ENCODE measurements at places on chromosomes 7 and 10.

- peaks cover 18% of the 10 kb centered on the region for H3K27me3 ChIP-seq
- no peaks in the 10 kb centered on the region for H3K4me1 ChIP-seq
- peaks cover 1% of the 10 kb centered on the region for H3K36me3 ChIP-seq
- no peak overlapping the region for H3K27ac ChIP-seq
- no peak for DNase-seq
- H3K4me3 ChIP-seq = no peak overlapping the region
Observed at GRCh38 chr10:91624633-91625032, 8.2 kb downstream of the PPP1R3C start.

DNA sequence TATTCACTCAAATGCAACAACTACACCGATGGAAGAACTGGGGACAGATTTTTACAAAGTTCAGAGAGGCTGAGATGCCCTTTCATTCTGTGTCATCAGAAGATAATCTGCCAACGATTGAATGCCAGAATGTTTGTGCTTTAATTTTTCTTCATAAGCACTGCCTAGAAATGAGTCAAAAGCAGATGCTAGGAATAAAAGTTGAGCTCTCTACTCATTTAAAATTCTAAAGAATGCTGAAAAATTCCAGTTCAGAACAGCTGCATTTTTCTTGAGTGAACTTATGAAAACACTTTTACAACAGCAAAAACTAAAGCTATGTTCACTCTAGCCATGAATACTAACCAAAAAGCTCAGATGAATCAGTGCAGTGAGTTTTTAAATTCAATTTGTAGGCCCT, 22.3 kb upstream of the FAM133B start:
- DNase-seq = no peak
- H3K4me1 ChIP-seq = no peaks in the 10 kb centered on the region
- H3K27me3 ChIP-seq = no peaks in the 10 kb centered on the region
- H3K36me3 ChIP-seq = peaks cover 19% of the 10 kb centered on the region

- peaks cover 52% of the 10 kb centered on the region for H3K4me1 ChIP-seq
- peaks cover 2% of the 10 kb centered on the region for H3K27me3 ChIP-seq
- H3K27ac ChIP-seq = peak overlapping the region; percentile 83
- peaks cover 12% of the 10 kb centered on the region for H3K36me3 ChIP-seq
- H3K4me3 ChIP-seq = peak overlapping the region; percentile 82
- DNase-seq = no peak
Observed at GRCh38 chr10:13347043-13347499, 1.0 kb downstream of the SEPHS1 start.

DNA sequence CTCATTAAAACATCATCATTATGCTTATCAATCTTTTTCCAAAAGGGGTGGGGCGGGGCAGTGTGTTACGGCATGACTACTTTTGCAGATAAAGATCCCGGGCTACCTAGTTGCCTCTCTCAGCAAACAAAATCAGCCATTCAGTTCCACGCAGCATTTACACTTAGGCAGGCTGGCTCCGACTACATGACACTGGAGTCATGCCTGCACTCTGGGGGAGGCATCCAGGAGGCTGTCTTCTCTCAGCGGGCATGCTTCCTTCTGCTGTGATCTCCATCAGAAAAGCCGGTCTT, 193.9 kb upstream of the TCF7L2 start:
- H3K27me3 ChIP-seq = no peaks in the 10 kb centered on the region
- H3K4me1 ChIP-seq = no peaks in the 10 kb centered on the region

GRCh38 chr10:80275756-80276155, 13.7 kb downstream of the MAT1A start:
- no peak for DNase-seq
- no peaks in the 10 kb centered on the region for H3K36me3 ChIP-seq
- peaks cover 8% of the 10 kb centered on the region for H3K27me3 ChIP-seq
- no peak overlapping the region for H3K27ac ChIP-seq

- no peaks in the 10 kb centered on the region for H3K27me3 ChIP-seq
- H3K27ac ChIP-seq = no peak overlapping the region
- peaks cover 18% of the 10 kb centered on the region for H3K4me1 ChIP-seq
- no peak for DNase-seq
Observed at GRCh38 chr10:102763037-102763607, 19.4 kb downstream of the WBP1L start.

- peaks cover 12% of the 10 kb centered on the region for H3K36me3 ChIP-seq
- DNase-seq = no peak
- H3K4me1 ChIP-seq = no peaks in the 10 kb centered on the region
- no peak overlapping the region for H3K27ac ChIP-seq
- no peak overlapping the region for H3K4me3 ChIP-seq
- no peaks in the 10 kb centered on the region for H3K27me3 ChIP-seq
Observed at GRCh38 chr10:32582946-32583345, 137.0 kb downstream of the CCDC7 start.

DNA sequence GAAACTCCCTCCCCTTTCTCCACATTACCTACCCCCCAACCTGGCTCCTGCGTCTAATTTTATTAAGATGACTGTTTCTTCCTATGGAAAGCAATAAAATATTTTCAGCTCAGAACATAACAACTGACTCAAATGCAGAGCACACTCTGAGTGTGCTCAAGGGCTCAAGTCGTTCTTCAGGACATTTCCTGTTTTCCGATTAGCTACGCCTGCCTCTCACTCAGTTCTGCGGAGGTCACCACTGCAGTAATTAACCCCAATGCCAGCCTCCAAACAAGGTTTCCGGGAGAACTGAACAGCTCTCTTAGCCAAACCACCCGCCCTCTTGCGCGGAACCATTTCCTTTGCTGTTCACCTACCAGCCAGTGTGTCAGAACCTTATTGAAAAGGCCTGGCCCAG, 19.3 kb downstream of the MYOF start:
- DNase-seq = no peak
- H3K27ac ChIP-seq = no peak overlapping the region
- H3K27me3 ChIP-seq = no peaks in the 10 kb centered on the region

DNA sequence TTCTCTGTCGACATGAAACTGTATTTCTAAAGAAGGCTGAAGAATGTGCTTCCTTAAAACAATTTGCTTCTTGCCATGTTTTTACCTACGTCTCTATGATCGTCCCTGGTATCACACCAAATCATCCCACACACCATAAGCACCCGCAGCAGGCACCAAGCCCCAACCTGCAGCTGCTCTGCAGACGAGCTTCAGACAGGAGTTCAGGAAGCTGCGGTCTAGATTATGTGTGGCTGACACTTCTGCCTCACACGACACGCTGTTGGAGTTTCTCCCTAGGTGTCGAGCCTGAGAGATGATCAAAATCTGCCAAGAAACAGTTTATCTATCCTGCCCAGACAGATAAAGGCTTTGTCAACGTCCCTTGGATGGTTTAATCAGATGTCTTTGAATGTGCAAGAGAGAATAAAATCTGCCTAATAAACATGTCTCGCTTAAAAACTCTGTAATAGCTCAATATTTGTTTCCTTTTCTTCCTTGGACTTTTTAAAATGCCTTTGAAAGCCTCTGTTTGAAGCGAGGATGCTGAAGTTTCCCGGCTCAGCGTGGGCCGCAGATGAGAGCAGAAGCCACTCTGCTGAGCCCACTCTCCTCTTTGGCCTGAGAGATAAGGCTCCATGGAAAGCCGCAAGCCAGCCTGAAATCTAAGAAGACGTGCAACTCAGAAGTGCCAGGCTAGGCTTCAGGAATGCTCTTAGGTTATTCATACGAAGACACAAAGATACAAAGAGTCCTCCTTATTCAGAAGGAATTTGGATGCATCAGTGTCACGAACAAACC, 158.3 kb upstream of the PFKP start:
- no peaks in the 10 kb centered on the region for H3K4me1 ChIP-seq
- DNase-seq = no peak
- no peaks in the 10 kb centered on the region for H3K36me3 ChIP-seq
- peaks cover 8% of the 10 kb centered on the region for H3K27me3 ChIP-seq
- no peak overlapping the region for H3K27ac ChIP-seq

GRCh38 chr7:151109094-151110048, 23.1 kb downstream of the AGAP3 start:
- DNase-seq = no peak
- no peaks in the 10 kb centered on the region for H3K36me3 ChIP-seq
- no peaks in the 10 kb centered on the region for H3K4me1 ChIP-seq
- H3K4me3 ChIP-seq = no peak overlapping the region
- peaks cover 22% of the 10 kb centered on the region for H3K27me3 ChIP-seq

DNA sequence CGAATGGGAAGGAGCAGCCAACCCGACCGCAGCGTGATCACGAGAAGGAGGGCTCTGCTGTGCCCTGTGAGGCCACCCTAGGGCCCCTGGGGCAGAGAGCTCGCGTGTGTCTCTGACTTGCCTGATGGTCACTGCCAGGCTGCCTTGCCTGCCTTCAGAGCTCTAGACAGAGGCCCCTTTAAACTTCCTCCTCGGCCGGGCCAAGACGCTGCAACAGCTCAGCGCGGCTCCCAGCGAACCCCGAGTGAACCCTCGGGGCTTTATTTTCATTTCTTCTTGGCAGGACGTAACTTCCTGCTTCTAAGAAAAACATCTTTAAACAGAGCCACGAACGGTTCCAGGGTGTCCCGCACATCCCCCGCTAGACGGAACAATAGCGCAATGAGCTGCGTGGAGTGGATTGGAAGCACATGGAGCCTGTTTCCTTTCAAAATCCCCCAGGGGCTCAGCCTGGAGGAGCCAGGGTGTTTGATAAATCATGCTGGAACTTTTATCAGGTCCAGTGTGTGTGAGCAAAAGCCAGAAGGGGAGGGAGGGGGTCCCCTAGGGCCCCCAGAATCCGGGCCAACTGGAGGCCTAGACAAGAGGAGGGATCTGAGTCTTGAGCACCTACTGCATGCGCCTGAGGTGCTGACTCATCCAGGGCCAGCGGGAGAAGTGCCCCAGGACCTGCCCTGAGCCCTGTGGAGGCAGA, 134.1 kb upstream of the GDF10 start:
- peaks cover 11% of the 10 kb centered on the region for H3K27me3 ChIP-seq
- peak overlapping the region; percentile 53 for H3K27ac ChIP-seq
- peak overlapping the region; percentile 85 for H3K4me3 ChIP-seq
- H3K4me1 ChIP-seq = peaks cover 18% of the 10 kb centered on the region
- DNase-seq = peak; percentile 27
- H3K36me3 ChIP-seq = no peaks in the 10 kb centered on the region

DNA sequence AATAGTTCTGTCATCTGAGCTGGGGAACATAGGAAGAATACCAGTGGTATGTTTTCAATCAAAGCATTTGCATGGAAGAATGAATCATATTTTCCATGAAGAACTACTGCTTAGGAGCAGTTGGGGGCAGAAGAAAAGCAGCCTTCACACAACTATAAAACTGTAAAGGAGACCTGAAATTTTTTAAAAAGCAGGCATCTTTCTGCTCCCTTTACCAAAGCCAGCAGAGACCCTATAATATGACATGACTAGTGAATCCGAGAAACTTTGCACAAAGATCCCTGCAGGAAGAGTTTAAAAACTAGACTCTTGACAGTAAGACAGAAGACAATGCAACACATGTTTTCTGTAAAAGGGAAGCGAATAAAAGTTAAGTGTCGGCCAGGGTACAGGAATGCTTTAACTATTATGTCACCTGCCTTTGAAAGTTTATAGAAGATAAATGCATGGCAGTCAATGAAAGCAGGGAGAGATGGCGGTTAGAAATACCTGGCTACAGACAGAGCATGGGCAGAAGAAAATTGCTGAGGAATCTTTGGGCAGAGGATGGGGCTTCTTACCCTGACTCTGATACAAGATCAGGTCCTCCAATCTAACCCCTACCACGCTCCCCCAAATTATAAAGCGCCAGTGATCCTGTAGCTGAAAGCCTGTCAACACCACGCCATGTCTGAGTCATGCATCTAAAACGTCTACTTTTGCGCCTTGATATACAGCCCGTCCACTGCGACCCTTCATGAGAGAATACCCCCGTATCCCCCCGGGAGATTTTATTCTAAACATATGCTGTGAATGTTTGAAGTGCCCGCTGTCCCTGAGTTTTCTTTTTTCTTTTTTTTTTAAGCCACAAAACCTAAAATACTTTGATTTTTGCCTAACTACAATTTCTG, 93.1 kb downstream of the GLI3 start:
- no peak for DNase-seq
- no peak overlapping the region for H3K27ac ChIP-seq
- no peaks in the 10 kb centered on the region for H3K4me1 ChIP-seq
- no peaks in the 10 kb centered on the region for H3K36me3 ChIP-seq

- H3K4me3 ChIP-seq = no peak overlapping the region
- no peak overlapping the region for H3K27ac ChIP-seq
- no peak for DNase-seq
- H3K36me3 ChIP-seq = peaks cover 88% of the 10 kb centered on the region
- peaks cover 10% of the 10 kb centered on the region for H3K4me1 ChIP-seq
Observed at GRCh38 chr7:99002827-99003212, 124.5 kb downstream of the TRRAP start.

DNA sequence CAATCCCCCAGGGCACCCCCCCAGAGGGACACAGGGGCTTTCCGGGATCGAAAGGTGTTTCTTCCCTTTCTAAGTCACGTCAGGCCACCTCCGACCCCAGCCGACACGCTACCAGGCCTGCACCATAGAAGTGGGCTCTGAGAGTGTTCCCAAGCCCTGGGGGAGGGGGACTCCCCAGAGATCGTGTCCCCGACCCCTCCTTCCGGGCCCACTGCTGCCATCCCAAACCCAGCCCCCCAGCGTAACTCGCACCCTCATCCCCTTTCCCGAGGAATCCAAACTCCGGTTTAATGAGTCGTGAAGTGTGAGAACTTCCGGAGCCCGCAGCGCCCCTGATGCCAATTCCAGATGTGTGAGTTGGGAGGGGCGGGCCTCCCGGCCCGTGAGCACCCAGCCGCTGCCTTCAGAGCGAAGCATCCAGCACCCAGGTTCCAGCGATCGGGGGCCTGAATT, 11.3 kb downstream of the UNCX start:
- DNase-seq = no peak
- peaks cover 7% of the 10 kb centered on the region for H3K4me1 ChIP-seq
- H3K27me3 ChIP-seq = peaks cover 51% of the 10 kb centered on the region
- H3K4me3 ChIP-seq = no peak overlapping the region

GRCh38 chr10:118832241-118832651, 77.5 kb upstream of the CACUL1 start:
- no peak for DNase-seq
- H3K27ac ChIP-seq = no peak overlapping the region

- no peak for DNase-seq
- H3K36me3 ChIP-seq = no peaks in the 10 kb centered on the region
- no peak overlapping the region for H3K4me3 ChIP-seq
- peaks cover 24% of the 10 kb centered on the region for H3K27me3 ChIP-seq
Observed at GRCh38 chr10:69845574-69846292, 44.0 kb downstream of the COL13A1 start.

DNA sequence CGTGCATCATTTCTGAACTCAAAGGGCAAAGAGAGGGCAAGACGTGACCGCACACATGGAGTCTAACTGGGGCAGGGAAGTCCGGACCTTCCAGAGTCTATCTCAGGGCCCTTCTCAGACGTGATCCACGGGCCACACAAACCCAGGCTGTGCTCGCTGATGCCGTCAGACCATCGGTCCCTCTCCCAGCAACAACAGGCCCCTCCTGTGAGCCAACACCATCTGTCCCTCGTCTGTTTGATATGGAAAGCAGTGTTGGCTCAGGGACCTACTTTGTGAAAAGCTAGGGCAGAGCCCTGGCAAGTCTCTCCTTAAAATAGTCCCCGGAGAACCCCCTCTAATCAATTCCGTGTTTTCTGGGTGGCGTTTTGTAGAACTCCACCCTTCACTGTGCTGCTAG, 208.8 kb downstream of the TCERG1L start:
- H3K27ac ChIP-seq = no peak overlapping the region
- no peaks in the 10 kb centered on the region for H3K36me3 ChIP-seq
- no peak overlapping the region for H3K4me3 ChIP-seq
- no peaks in the 10 kb centered on the region for H3K4me1 ChIP-seq
- no peaks in the 10 kb centered on the region for H3K27me3 ChIP-seq
- DNase-seq = no peak

Measured in activated B cell treated with CpG ODN at 0.5 μM for 24 hours (primary cell).